Activated CD4-positive, alpha-beta T cell treated with anti-CD3 and anti-CD28 coated beads for 36 hours (primary cell): ENCODE measurements at places on chromosomes 3 and 15.

- no peak overlapping the region for H3K4me3 ChIP-seq
- H3K27ac ChIP-seq = peak overlapping the region; percentile 70
- H3K27me3 ChIP-seq = peaks cover 5% of the 10 kb centered on the region
- DNase-seq = no peak
- no peaks in the 10 kb centered on the region for H3K36me3 ChIP-seq
- H3K4me1 ChIP-seq = peaks cover 23% of the 10 kb centered on the region
Measured at GRCh38 chr3:187783098-187783497, 37.8 kb upstream of the BCL6 start.

DNA sequence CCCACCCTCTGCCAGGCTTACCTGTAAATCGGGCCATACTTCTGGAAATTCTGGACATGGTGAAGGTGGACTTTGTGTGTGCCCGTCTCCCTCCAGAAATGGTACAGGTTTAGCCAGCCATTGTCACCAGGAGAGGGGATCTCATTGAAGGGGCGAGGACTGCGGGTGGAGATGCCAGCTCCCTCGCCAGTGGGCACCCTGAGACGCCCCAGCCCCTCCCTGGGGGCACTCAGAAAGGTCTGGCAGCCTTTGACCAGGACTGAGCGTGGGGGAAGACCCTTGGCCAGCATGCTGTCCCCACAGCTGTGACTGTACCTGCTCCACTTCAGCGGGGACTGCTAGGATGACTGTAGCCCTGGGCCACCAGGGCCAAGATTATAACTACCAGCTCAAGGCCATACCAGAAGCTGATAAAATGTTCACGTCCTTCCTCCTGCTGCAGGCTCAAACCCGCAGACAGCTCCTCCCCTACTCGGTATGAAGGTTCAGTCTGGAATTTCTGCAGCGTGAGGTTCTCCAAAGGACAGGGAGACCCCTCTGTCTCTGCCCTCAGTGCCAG lies at the start of gene CYP11A1:
CYP11A1 (minus strand) TSS at position 351 of the 559 bp plus-strand sequence; CDS start at position 290, 61 bp downstream.
- H3K4me3 ChIP-seq = no peak within 1 kb of the TSS
- H3K27ac ChIP-seq = no peak within 1 kb of the TSS
- no peaks in the 10 kb centered on the region for H3K36me3 ChIP-seq
- DNase-seq = no peak

GRCh38 chr3:187763850-187764648 lies 18.8 kb upstream of the BCL6 start:
- peaks cover 19% of the 10 kb centered on the region for H3K27me3 ChIP-seq
- no peaks in the 10 kb centered on the region for H3K36me3 ChIP-seq
- DNase-seq = no peak
- H3K4me1 ChIP-seq = peaks cover 18% of the 10 kb centered on the region

DNA sequence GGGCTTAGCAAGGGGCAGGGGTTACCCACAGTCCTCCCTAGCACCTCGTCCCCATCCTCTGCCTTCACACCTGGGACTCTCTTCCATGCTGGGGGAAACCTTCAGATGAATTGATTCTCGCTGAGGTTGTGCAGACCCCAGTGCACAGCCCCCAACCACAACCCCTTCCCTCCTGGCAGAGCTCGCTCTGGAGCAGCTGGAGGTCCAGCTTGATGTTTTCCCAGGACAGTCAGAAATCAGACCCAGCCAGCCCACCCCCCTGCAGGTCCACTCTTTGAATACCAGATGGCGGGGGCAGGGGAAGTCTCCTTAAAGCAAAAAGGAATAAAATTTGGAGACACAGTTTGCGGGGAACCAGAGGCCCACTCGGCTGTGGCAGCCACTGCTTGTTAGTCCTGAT lies 234.4 kb downstream of the XXYLT1 start:
- no peak overlapping the region for H3K4me3 ChIP-seq
- DNase-seq = no peak
- no peaks in the 10 kb centered on the region for H3K4me1 ChIP-seq
- H3K27ac ChIP-seq = no peak overlapping the region
- H3K36me3 ChIP-seq = no peaks in the 10 kb centered on the region
